ENCODE measurements at places on chromosomes 3 and 15. TPM values are rescaled to one million over a fixed set of nuclear protein-coding genes. Genes with fewer than 3 reads are reported as not detected.

The CFAP92 gene
- 0.27 TPM for total RNA-seq

The CDHR4 gene
- total RNA-seq = not detected

The HHLA2 gene
- not detected for total RNA-seq

The TUSC7 gene
- not detected for total RNA-seq

- DNase-seq = no peak
These were observed 26.8 kb upstream of the PPP4R2 start for GRCh38 chr3:72969766-72970165.

The PRR23A gene
- not detected for total RNA-seq

DNA sequence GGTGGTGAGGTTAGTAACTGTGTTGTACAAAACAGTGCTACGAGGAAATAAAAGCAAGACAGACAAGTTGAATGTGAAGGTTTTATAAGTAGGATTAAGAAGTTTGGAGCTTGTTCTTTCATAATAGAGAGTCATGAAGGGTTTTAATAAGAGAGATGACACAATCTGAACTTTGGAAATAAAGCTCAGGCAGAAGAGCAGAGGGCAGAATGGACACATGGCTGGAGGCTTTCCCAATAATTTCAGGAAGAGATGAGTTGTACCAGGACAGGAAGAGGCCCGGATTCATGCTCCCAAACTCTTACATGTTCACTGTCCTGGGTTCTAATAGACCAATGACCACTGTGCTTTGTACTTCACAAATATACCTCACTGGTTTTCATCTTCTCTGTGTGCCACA, 194.8 kb downstream of the SLC9A9 start:
- no peak for DNase-seq

GRCh38 chr3:42914771-42915515, 9.0 kb downstream of the ZNF662 start:
- DNase-seq = no peak

- DNase-seq = peak; percentile 12
These were observed 9.4 kb upstream of the ANPEP start for GRCh38 chr15:89823836-89824606.

DNA sequence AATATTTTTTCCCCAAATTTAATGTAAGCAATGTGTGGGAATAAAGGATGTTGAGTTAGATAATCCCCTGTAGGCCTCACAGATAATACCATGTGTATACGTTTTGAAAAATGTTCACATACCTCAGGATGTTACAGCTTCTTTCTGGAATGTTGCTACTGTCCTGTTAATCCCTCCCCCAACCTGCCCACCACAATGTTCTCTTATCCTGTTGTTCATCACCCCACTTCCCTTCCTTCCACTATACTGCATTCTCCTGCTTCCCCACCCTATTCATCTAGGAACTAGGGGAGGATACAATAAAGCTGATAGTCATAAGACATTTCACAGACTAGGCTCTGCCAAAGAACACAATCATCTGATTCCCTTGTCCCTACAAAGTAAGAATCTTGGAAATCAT, 92.1 kb downstream of the IGF2BP2 start:
- DNase-seq = no peak

- peak; percentile 54 for DNase-seq
These were observed 124.7 kb upstream of the RAD18 start for GRCh38 chr3:9087831-9088413.

- DNase-seq = no peak
These were observed 28.1 kb downstream of the NR1I2 start for GRCh38 chr3:119810018-119810435.

The NPAP1 gene
- total RNA-seq = not detected

The BUB1B gene
- total RNA-seq = 0.43 TPM

DNA sequence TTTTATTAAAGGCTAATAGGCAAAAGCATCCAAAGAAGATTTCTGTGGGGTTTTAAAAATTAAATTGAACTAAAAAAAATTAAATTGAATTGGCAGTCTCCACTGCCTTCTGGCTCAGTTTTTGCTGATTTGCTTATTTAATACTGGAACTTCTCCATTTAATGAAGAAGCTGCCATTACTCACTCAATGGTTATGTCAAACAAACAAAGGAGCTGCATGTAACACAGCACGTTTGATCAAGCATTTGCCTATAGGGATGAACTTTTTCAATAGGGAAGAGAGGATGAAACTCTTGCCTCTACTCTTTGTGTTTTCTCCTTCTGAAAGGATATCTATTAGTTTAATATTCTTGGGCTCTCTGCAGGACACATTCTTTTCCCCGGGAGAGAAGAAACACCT, 4.8 kb upstream of the HCLS1 start:
- DNase-seq = no peak

DNA sequence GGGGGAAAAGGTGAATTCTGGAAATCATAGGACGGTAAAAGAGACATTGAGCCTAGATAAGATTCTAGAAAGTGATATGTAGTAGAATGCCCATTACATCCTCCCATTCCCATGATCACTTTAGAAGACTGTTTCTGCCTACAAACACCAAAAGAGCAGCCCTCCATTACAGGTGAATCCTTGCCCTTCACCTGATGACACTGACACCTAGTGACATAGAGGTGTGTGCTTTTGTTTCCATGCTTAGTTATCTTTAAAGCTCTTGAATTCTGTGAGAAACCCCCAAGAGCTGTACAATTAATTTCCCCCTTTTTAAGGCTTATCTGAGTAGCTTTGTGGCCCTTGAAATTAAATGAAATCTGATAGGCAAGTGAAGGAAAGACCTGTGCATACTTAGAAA, 8.3 kb upstream of the BBX start:
- no peak for DNase-seq

DNA sequence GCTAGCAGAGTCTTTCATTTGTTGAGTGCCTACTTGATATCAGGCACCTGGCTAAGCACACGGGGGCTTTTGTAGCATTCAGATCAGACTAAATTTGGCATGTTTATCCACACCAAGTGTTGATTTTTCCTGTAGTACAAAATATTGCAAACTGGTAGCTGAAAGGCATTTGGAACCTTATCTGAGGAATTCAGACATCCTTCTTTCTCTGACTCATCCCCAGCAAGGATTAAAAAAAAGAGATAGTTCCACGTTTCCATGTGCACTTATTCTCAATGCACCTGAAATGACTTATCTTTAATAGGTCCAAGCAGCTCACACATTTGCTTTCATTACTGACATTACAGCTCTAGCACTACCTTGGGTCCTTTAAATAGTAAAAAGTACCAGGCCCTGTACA, 786.0 kb upstream of the GRM7 start:
- DNase-seq = no peak

DNA sequence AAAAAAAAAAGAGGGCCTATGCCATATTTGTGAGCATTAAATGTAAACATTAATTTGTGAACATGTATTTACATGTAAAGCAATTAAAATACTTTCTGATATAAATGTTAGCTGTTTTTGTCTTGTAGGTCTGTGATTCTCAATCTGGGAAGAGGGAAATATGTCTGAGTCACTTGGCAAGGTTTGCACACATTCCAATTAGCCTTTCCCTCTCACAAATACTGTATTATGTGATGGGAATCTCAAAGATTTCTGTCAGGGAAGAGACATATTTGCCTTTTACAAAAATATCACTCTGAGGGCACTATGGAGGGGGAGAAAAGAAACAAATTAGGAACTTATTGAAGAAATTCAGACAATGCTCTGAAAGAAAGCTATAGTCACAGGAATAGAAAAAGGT, 483.6 kb downstream of the GBE1 start:
- no peak for DNase-seq

The ATP13A5 gene
- not detected for total RNA-seq

The IL17RC gene
- 20.4 TPM for total RNA-seq

The MESP1 gene
- 0.86 TPM for total RNA-seq

GRCh38 chr3:189311521-189311920, 139.8 kb downstream of the TPRG1 start:
- DNase-seq = no peak

The P2RY12 gene
- 0.13 TPM for total RNA-seq

DNA sequence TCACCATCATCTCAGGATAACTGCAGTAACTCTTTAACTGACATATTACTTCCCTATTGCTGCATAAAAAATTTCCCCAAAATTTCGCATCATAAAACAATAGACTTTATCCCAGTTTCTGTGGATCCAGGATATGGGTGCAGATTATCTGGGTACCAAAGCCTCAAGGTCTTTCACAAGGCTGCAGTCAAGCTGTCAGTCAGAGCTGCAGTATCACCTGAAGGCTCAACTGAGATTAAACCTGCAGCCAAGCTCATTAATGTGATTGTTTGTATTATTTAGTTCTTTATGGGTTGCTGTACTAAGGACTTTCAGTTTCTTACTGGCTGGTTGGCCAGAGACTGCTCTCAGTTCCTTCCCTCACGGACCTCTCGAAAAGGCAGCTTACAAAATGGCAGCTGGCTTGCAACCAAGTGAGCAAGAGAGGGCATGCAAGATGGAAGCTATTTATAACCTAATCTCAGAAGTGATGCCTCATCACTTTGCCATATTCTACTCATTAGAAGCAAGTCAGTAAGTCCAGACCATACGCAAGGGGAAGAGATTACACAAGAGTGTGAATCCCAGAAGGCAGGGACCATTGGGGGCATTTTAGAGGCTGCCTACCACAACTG, 54.9 kb downstream of the DCUN1D1 start:
- DNase-seq = no peak

- no peak for DNase-seq
These were observed 95.4 kb downstream of the DIPK2A start for GRCh38 chr3:144067059-144067458.

- DNase-seq = no peak
These were observed 113.0 kb downstream of the PDE8A start for GRCh38 chr15:85094685-85095084.

The FGF7 gene
- 7.2 TPM for total RNA-seq

- DNase-seq = no peak
These were observed 112.3 kb downstream of the CDIN1 start for GRCh38 chr15:36691579-36692357.
